Smooth muscle cell of the brain vasculature (primary cell): ENCODE measurements at places on chromosomes 1 and 21.

DNA sequence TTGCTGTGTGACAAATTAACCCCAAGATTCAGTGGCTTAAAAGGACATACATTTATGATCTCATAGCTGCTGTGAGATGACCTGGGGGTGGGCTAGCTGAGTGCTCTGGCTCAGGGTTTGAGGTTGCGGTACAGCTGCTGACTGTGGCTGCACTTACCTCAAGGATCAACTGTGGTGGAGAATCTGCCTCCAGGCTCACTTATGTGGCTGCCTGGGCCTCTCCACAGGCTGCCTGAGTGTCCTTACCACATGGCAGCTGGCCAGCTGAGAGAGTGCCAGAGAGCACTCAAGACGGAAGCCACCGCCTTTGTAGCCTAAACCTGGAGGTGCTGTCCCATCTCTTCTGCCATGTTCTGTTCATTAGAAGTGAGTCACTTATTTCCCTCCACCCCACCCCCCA is 5.7 kb downstream of the LRRC71 start:
- peak; percentile 37 for DNase-seq

DNA sequence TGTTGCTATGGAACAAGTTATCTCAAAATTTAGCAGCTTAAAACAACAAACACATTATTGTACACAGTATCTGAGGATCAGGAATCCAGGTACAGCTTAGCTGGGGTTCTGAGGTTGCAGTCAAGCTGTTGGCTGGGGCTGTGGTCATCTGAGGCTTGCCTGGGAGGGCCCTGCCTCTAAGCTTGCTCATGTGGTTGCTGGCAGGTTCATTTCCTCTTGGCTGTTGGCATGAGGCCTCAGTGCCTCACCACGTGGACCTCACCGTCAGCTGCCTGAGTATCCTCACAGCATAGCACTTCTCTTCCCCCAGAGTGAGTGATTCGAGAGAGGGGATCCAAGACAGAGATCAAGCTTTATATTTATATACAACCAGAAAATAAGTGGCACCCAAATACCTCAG is 18.6 kb downstream of the NTPCR start:
- no peak for DNase-seq

- no peak for DNase-seq
These were observed 248.7 kb upstream of the IRF2BP2 start for GRCh38 chr1:234858722-234859121.

DNA sequence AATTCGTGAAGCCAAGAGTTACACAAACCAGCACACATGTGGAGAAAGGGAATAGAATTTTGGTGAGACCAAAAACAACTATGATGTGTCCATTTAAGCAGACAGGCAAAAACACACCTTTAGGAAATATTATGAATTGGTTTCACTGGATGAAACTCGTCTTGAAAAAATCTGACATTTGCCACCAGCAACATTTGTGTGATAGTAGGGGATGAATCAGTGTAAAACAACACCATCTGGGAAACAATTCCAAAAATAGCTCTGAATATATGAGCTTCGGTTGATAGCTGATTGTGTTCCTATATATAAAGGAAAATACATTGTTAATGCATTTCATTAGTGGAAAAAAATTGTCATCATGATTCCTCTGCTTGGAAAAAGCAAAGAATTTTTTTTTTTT is 327.8 kb downstream of the PAPPA2 start:
- no peak for DNase-seq

DNA sequence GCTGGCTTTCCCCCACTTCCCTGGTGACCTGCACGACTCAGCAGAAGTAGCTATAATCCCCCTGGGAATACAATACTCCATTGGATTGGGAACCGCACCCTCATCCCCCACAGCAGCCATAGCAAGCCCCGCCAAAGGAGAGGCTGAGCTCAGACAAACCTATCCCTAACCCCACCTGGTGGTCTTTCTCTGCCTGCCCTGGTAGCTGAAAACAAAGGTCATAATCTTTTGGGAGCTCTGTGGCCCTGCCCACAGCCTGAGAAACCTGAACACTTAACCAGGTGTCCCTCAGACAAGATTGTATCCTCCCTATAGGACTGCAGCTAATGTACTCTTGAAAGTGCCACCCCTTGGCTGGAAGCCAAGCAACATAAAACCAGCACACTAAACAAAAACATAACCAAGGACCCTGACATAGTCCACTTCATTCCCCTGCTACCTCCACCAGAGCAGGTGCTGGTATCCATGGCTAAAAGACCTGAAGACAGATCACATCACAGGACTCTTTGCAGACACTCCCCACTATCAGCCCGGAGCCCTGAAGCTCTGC is 71.6 kb upstream of the RUNX1 start:
- DNase-seq, result no peak

DNA sequence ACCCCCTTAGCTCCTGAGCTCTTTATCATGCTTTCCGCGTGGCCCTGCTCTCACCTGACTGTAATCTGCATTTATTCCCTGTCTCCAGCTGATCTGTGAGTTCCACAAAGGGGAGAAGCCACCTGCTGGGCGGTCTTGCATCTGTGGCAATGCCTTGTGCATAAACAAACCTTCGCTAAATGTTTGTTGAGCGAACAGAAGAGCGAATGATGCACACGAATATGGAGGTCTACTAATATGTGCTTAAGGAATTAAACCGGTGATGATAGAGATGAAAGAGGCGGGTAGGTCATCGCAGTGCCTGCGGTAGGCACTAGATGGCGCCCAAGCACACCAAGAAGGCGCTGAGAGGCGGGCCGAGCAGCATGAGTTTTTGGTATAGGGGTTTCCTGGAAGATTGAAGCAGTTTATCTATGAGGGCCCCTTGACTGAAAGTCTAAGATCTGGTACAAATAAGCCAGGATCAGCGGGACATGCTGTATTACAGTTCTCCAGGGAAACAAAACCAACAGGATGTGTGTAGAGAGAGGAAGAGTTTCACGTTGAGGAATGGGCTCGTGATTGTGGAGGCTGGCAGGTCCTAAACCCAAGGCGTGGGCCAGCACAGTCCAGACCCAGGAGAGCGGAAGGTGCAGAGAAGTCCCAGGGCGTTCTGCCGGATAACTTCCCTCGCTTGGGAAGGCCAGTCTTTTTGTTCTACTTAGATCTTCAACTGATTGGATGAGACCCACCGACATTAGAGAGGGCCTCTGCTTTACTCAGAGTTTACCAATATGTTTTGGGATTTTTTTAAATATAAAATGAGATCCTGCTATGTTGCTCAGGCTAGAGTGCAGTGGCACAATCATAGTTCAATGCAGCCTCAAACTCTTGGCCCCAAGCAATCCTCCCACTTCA is 34.7 kb downstream of the TOMM20 start:
- DNase-seq, result no peak

DNA sequence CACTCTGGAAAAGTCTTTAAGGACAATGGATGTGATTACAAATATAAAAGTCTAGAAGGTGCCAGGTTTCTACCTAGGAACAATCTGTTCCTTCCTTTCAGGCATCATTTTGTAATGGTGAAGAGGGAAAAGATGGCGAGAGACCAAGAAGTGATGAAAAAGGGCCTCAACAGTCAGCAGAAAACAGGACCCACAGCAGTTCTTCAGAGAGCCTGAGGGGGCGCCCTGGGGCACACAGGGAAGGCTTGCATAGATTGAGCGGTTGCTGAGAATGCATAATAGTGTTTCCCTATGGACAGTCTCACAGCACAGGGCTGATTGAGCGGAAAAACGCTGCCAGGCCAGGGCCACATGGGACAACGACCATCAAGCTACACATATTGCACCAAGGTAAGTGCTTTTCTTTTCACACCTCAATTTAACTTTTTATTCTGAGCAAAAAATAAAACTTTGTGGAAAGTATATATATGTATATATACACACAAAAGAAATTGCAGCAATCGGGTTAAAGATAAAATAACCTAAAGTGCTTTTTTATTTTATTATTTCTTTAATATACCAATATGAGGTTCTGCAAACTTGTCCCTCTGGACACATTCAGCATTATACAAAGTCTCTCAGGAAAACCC is 3.1 kb upstream of the YRDC start:
- DNase-seq, result no peak

- no peak for DNase-seq
These were observed 15.3 kb upstream of the COL6A2 start for GRCh38 chr21:46082713-46082962.

GRCh38 chr1:116377541-116378529 is 4.8 kb downstream of the ATP1A1 start:
- peak; percentile 69 for DNase-seq

- DNase-seq, result no peak
These were observed 1.4 kb downstream of the RBBP4 start for GRCh38 chr1:32652244-32652962.

DNA sequence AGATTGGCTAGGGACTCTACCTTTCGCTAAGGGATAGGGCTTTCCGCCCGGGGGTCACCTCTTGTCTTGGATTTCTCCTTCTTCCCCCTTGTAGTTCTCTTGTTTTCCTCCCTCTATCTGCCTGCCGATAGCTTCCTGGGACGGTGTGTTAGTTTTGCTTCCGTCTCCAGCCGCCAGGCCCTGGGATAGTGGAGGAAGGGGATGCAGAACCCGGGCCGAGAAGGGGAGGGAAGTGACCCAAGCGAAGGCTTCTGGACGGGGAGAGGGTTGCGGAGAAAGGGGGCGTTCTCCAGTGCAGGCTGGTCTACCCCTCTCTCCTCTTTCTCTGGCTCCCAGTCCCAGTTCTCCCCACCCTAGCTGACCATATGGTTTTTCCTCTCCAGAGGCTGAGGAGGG is 871 bp downstream of the TUFT1 start:
- DNase-seq, result no peak

DNA sequence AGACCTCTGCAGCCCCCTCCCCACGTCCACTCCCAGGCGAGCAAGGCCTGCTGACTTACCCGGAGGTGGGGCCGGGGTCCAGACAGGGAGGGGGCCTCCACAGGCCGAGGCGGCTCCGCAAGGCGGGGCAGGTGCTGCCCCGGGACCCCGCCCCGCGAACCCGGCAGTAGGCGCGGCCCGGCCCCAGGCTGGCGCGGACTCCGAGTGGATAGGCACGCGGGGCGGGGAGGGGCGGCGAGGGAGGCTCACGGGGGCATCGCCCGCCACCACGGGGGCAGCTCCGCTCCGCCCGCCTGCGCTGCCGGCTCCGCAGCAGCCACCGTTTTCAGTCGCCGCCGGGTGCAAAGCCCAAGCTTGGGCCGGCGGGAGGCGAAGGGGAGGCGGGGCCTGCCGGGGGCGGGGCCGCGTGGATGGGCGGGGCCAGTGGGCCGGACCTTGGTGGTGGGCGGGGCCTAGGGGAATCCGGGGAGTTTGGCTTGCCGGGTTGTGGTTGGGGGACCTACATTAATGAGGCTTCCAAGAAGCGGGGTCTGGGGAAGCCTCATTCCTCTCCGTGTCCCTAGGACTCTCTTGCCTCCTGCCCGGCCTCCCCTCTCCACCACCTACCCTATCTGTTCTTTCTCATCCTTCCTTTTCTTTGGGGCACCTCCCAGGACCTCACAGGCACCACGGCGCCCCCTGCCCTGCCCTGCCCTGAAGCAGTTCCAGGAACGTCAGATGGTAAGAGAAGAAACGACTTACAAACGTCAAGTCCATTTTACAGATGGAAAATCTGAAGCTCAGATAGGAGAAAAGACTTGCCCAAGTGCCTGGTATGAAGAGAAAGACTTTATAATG is at the start of gene RIMS3:
TSS of gene RIMS3 (minus strand) at position 348 of the 837 bp plus-strand sequence. CDS start 23,757 bp downstream, outside the sequence.
- no peak for DNase-seq

GRCh38 chr1:71068325-71069240 is 12.3 kb downstream of the ZRANB2 start:
- DNase-seq, result no peak

GRCh38 chr21:34596561-34597271 is 18.2 kb downstream of the RCAN1 start:
- DNase-seq, result no peak

GRCh38 chr1:41920658-41921057 is 1.9 kb upstream of the HIVEP3 start:
- peak; percentile 29 for DNase-seq

- DNase-seq, result no peak
These were observed 66.7 kb downstream of the RPE65 start for GRCh38 chr1:68383092-68383491.

GRCh38 chr1:173344034-173344743 is 132.9 kb upstream of the PRDX6 start:
- no peak for DNase-seq

GRCh38 chr1:205441716-205442050 is 14.2 kb downstream of the BLACAT1 start:
- no peak for DNase-seq

DNA sequence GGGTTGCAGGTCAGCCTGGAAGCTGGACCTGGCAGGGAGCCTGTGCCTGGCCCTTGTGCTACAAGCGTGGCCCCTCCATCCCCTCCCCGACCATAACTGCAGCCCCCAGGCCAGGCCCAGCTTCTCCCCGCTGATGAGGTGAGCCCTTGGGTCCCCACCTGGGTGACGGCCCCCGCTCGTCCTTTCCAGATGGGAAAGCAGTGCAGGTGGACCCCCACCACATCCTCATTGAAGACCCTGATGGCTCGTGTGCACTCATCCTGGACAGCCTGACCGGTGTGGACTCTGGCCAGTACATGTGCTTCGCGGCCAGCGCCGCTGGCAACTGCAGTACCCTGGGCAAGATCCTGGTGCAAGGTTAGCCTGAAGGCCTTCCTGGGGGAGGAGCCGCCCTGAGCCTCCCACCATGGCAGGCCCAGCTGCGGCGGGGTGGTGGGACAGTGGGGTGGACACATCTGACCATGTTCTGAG is 56.9 kb downstream of the TRIM11 start:
- no peak for DNase-seq

DNA sequence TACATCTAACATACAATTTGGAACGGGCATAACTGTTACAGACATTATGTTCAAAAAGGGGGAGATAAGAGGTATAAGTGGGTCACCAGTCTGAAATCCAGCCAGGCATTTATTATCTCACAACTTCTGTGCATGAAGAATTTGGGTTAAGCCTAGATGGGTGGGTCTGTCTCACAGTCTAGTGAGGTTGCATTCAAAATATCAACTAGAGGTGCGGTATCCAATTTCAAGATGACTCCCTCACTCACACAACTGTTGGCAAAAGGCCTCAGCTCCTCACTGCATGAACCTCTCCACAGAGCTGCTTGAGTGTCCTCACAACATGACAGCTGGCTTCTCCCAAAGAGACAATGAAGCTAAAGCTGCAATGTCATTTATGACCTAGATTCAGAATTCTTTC is 4.7 kb downstream of the AUNIP start:
- DNase-seq, result no peak

GRCh38 chr1:218101409-218101808 is 183.7 kb upstream of the RRP15 start:
- DNase-seq, result no peak

GRCh38 chr1:86503406-86504136 is 34.8 kb downstream of the CLCA1 start:
- no peak for DNase-seq
